ENCODE measurements at places on chromosomes 6 and 20.

GRCh38 chr6:54076159-54076789 is 35.0 kb upstream of the MLIP start:
- no peak for DNase-seq

- DNase-seq = no peak
These were observed 725.4 kb upstream of the EPHA7 start for GRCh38 chr6:94144807-94145206.

DNA sequence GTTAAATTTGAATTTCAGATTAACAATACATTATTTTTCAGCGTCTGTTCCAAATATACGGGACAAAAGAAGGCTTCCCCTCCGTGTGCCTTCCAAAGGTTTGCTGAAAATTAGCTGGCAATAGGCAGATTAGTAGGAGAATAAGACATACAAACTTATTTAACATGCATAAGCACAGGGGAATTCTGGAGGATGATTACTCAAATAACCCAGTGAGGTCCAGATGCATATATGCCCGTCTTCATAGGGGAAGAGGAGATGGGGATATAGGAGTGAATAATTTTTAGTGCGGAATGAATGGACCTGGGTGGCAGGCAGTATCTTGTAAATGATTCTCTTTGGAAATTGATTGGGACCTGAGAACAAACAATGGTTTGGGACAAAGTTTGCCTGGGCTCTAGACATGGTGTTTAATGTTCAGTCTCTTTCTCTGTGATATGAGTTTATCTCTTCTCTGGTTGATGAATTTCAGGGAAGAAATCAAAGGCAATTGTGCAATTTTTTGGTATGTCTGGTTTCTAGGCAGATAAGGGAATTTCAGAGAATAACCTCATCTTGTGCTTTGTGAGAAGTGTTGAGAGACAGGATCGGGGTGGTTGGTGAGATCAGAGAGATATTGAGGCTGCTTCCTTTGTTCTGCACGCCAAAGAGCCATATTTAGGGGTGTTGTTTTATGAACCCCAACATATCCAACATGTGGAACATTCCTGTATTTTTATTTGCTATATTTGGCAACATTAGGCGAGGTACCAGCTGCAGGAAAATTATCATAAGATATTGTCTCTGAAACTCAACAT is 63.7 kb downstream of the MKKS start:
- no peak for DNase-seq

DNA sequence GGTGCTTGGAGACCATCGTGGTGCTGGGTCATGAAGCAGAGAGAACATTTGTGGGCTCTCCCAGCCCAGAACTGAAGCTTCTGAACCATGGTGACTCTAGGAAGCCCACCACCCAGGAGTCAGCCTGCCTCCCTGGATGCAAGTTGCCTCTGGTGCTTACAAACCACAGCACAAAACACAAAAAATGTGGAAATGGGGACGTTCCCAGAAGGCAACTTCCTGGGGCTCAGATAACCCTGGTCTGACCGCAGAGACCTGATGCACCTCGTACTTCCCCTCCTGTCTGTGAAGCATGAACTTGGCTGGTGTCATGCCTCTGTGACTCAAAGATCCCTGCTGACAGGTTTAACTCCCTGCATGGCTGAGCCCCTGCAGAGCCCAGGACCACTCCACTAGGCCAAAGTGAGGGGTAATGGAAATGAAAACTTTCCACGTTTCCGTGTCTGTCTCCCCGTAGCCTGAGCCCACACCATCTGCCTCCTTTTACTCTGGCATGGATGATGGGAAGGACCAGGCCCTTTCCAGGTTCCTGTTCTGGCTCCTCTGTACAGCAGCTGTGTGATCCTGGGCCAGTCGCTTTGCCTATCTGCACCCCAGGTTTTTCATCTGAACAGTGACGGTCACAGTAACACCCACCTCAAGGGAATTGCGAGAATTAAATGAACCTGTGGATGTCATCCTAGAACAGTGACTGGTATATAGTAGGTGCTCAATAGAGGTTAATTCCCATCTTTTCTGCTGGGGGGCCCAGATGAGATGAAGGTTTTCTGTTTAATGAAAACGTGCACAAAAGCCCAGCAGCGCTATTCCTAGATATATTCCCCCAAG is 57.7 kb downstream of the PPP1R16B start:
- DNase-seq = peak; percentile 60

DNA sequence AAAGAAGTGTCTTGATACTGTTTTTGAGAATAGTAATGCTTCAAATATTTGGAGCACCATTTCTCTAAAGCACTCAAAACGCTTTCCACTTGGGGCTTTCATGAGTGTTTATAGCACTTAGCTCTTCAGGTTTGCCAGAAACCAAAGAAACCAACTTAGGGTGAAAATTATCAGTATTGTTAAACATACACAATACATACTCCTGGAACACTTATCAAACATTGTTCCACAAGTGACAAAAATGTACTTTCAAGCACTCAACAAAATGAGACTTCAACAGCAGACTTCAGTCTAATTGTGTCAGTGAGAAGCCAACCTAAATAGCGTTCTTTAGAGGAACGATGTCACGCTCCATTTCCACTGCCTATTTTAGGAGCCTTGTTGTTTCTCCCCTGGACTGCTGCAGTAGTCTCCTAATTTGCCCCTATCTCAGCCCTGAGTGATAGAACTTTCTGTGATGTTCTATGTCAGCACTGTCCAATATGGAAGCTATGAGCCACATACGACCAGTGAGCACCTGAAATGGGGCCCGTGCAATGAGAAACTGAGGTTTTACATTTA is 461.3 kb downstream of the KIF16B start:
- no peak for DNase-seq

GRCh38 chr20:20497242-20497978 is 129.5 kb downstream of the INSM1 start:
- DNase-seq = no peak

GRCh38 chr6:11699576-11699975 is 79.0 kb downstream of the ADTRP start:
- DNase-seq = no peak

GRCh38 chr20:15056246-15056645 is 718.8 kb upstream of the FLRT3 start:
- no peak for DNase-seq

GRCh38 chr6:145329257-145329656 is 406.1 kb downstream of the EPM2A start:
- DNase-seq = no peak

DNA sequence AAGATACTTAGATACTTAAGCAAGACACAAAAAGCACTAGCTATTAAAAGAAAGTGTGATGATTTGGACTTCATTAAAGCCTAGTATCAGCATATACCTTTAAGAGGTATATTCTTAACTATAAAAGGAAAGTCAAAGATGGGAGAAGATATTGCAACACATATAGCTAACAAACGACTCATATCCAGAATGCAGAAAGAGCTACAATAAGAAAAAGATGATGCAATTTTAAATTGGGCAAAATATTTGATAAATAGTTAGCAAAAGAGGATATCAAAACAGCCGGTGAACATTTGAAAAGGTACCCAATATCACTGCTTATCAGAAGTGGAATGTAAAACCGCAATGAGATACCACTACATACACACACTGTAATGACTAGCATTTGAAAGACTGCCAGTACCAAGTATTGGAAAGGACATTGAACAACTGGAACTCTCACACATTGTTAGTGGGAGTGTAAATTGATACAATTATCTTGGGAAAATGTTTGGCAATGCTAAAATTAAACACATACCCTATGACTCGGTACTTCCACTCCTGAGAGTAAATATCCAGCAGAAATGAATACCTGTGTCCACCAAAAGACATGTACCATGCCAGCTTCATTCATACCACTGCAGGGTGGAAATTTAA is 25.7 kb downstream of the MUC22 start:
- no peak for DNase-seq

GRCh38 chr6:36957773-36958271 is 3.3 kb downstream of the PI16 start:
- DNase-seq = no peak

DNA sequence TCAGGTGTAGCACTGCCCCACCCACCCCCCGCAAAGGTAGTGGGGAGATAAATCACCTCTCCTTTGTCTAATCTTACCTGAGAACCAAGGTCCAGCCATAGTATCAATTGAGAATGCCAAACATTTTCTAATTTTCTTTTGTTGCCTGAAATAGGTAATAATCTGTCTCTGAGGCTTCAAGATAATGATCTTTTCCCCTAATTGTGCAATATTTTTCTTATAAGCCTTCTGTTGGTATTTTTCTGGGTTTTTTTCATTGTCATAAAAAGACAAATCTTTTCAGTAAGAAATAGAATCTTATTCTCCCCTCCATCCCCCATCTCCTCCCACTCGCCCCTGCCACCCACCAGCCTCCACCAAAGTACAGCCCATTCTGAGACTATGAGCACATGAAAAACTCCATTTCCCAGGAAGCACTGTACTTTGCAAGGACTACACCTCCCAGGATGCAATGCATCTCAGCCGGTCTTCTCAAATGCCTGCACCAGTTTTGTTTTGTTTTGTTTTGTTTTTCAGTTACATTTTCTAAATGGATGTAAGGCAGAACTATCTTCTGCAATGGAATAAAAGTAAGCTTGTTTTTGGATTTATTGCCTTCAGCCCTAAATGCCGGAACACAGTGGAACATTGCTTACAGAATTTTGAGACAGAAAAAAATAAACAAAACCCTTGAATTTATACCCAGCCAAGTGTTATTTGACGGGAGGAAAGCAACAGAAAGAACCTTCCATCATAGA is 268.0 kb downstream of the TFAP2A start:
- no peak for DNase-seq

DNA sequence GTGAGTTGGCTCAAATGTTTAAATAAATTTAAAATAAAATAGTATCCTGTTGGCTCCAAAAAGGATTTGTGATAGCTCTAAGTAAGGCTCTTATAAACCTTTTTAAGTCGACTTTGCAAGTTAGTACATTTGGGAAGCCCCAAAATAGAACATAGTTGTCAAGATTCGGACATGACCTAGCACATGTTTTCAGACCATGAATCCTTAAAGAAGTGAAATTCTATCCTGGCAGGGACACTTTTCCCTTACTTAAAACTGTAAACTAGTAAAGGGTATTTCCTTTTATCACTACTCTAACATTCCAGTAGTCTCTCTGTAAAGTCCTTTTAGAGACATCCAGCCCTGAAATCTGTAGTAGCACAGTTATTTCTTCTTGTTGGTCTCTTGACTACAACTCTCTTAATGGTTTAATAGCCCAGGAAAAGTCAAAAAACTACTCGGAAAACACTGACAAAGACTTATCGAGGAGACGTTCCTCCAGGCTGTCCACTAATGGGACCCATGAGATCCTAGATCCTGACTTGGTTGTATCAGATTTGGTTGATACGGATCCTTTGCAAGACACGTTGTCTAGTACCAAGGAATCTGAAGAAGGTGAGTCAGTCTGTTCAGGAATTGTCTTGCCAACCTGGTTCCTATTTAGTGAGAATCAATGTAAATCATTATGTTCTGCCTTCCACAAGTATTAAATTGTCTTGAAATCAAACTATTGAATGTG is 83.6 kb downstream of the SCAND1 start:
- no peak for DNase-seq

GRCh38 chr20:34794006-34794585 is 31.4 kb downstream of the NCOA6 start:
- DNase-seq = no peak

DNA sequence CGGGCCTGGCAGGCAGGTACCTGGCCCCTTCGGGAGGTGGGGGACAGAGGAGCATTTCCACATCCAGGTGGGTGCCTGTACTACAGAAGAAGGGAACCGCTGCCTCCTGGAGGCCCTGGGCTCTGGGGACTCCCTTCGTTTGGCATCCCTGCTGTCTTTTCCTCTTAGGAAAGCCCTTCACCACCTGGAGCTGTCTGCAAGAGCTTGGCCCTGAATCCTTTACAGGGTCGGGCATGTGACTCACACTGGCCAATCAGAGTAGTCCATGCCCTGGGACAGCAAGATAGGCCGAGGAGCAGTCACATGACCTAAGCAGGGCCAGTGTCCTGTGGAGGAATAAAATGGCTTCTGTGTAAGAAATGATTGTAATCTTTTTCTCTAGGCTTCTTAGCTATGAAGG is 224.9 kb downstream of the ANKRD60 start:
- DNase-seq = no peak

- no peak for DNase-seq
These were observed 778 bp downstream of the PKIG start for GRCh38 chr20:44583157-44583556.

- no peak for DNase-seq
These were observed 162.9 kb downstream of the C6orf118 start for GRCh38 chr6:165146456-165146855.

- DNase-seq = no peak
These were observed 9.2 kb downstream of the FOXA2 start for GRCh38 chr20:22575087-22575721.

DNA sequence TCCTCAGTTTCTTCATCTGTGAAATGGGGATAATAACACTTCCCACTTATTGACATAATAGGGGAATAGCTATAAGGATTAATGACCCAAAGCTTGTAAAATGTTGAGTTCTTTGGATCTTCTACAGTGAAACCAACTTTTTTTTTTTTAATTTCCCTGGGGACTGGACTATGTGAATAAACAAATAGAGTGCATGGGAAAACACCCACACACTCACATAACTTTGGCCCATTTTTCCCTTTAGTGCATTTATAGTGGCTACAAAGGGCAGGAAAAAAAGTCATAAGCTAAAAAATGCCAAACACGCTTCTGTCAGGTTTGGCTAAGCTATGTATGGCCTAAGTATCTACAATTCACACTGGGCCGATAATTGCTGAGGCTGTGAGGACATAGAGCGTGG is 406.2 kb upstream of the JAG1 start:
- no peak for DNase-seq

GRCh38 chr6:97445407-97445806 is 162.4 kb upstream of the MMS22L start:
- no peak for DNase-seq

- no peak for DNase-seq
These were observed at the start of gene WFDC13 for GRCh38 chr20:45701873-45702272. WFDC13 (plus strand) TSS chr20:45702038; CDS start chr20:45702124, 86 bp downstream.

DNA sequence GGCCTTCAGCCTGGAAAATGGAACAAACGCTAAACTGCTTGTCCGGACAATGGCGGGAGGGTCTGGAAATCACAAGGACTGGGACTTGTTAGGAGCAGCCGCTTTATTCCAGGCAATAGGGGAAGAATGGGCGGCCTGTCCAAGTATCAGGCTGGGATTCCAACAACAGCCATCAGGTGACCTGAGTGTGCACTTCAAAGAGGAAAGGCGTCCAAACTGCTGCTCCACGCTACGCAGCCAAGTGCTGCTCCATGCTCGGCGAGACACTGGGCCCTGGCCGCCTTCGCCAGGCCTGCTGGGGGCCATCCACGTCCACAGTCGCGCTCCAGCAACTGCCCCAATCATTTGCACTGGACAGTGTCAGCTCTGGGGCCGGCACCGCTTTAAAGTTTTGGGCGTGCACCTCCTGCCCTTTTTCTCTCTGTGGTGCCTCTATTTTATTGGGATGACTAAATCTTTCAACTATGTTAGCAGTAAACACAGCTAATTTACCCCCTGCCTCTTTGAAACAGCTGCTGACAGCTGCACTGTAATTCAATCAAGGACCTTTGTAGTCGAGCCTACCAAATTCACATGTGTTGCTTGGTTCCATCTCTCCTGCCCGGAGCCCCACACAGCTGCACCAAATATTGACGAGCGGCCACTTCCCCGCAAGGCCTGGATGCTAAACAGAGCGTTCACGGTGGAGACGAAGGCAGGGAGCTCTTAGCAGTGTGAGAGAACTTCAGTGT is 98.3 kb downstream of the BMP7 start:
- DNase-seq = no peak

Data from stimulated activated CD4-positive, alpha-beta T cell treated with anti-CD3 and anti-CD28 coated beads, Interleukin-4, amount 100 ng/mL, for 4 hours (primary cell).